RKO (cell line): ENCODE measurements at places on chromosomes 6 and 20.

GRCh38 chr6:3518356-3519190, 61.7 kb upstream of the SLC22A23 start:
- no peak for DNase-seq

- peak; percentile 78 for DNase-seq
These were observed 8.8 kb upstream of the PERP start for GRCh38 chr6:138115877-138116660.

DNA sequence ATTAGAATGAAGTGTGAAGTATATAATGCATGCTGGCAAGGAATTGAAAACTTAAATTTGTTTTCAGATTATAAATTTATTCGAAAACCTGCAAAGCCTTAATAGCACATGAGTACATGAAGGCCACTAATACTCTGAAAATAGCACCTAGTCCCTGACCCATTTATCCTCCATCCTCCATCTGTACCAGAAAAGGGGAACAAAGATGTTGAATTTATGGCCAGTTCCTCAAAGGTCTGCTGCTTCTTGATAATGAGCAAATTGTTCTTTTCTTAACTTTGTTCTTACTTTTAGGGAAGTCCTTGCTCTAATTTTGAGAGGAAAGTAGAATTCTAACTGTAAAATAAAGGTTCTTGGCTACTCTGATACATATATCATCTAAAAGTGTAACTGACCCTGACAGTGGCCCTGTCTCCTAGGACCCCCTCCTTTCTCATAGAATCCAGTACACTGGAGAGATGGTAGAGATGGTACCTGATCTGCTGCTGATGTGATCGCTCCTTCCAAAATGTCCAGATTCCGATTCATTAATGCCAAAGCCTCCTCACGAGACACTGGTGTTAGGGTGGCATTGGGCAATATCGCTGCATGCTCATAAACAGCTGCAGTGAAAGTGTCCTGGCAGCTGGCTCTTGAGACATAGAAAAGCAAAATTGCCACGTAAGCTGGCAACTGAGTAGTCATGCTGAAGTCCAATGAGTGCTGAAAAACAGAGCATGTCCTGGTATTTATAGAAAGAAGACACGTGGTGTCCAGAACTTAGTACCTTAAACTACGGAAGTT, at the start of gene VNN1:
Gene VNN1 (minus strand): TSS at position 704 of the 783 bp plus-strand sequence. CDS start 20 bp downstream, at position 684.
- no peak for DNase-seq

- DNase-seq, result no peak
These were observed 884 bp upstream of the CUTA start for GRCh38 chr6:33418690-33419291.

DNA sequence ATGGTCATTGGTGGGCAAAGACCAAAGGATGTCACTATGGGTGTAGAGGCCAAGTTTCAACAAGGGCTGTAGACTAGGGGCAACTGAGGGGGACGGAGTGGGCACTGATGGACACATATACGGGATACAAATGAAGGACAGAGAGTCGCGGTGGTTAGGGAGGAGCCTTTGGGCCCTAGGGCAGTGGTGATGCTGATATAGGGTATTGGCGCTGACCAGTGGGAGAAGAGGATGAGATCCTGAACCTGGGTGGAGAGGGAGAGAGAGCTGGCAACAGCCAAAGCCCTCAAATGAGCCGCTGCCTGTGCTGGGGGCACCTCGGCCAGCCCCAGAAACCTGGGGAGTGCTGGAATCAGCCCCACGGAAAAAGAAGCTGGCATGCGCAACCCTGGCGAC, 1.6 kb downstream of the CDH22 start:
- no peak for DNase-seq

GRCh38 chr6:50873167-50873566, 54.5 kb downstream of the TFAP2B start:
- DNase-seq, result no peak

DNA sequence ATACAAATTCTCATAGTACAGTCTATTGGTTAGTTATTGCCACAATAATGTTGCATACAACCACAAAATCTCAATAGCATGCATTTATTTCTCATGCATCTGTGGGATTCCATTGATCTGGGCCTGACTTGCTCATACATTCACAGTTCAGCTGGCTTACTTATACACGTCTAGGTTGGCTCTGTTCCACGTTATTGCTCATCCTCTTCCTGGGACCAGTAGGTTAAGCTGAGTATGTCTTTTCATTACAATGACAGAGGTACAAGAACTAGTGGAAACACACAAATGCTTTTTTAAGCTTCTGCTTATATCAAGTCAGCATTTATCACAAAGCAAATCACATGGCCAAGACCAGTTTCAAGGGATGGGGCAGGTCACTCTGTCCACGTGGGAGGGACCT, 485.3 kb upstream of the BTBD3 start:
- peak; percentile 71 for DNase-seq

DNA sequence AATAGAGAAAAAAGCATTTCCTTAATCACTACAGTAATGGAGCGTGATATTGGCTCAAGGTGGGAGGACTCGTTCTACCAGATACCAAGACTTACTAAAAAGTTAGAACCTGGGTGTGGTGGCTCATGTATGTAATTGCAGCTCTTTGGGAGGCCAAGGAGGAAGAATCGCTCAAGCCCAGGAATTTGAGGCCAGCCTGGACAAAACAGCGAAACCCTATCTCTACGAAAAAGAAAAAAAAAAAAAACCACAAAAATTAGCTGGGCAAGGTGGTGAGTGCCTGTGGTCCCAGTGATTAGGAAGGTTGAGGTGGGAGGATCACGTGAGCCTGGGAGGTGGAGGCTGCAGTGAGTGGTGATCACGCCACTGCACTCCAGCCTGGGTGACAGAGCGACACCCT, 24.0 kb upstream of the ATRN start:
- no peak for DNase-seq

GRCh38 chr6:31585491-31585890, 586 bp upstream of the LST1 start:
- no peak for DNase-seq

GRCh38 chr6:151176911-151177770, 62.6 kb upstream of the AKAP12 start:
- DNase-seq, result no peak

DNA sequence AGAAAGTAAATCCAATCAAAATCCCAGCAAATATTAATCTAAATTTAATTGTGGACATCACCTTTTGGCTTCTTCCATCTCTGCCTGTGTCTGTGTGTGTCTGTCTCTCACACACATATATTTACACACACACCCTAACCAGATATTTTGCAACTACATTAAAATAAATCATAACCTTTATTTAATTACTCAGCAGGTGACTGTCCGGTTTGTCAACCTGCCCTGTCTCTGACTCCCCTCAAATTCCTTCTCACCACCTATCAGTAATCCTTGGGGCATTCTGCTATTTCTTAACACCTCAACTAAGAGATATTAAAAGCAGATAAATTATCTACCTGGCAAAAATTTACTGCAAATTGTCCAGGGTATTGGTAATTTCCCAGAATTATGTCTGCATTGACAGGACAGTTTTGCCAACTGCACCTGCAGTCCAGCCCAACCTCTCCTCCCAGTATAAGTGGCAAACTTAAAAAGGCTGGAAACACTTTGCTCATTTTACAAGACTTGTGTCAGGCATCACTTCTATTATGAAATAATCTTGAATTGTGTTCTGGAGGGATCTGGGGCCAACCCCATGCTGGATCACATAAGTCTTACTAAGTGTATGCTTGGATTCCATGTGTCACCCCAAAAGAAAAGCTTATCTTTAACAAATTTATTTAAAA, 216.1 kb downstream of the GMDS start:
- DNase-seq, result no peak

DNA sequence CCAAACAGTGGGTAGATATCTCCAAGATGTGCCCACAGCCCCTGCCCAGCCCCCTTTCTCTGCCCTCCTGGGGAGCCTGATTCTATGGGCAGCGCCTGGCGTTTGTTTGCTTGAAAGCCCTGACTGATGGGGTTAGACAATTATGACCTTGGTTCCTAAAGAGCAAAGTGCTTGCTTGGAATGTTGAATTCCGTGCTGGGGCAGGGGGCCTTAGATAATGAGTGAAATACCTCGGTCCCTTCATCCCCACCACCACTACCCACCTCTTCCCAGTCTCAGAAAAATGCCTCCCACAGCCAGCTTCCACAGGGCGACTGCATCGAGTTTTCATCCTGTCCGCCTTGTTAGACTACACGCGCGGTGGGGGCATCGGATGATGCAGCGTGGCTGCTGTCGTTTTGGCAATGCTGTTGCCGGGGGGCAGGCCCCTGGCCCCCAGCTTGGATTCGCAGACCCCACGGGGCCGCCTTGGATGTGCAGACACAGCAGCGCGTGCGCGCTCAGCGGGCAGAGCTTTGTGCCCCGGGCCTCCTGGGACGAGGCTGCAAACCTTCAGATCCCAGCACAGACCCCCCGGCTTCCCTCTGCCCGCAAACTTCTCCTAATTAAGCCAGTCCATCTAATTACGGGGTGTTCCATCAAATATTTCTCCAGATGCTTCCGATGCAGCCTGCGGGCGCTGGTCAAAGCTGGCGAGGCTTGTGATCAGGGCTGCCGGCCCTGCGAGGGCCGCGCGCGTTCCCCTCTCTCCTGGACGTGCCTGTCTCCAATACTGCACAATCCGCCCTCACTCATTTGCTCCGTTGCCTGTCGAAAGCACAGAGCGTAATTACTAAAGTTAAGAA, 86.1 kb downstream of the LINC00237 start:
- no peak for DNase-seq

GRCh38 chr6:87832025-87832825, 130.2 kb upstream of the AKIRIN2 start:
- DNase-seq, result peak; percentile 57

DNA sequence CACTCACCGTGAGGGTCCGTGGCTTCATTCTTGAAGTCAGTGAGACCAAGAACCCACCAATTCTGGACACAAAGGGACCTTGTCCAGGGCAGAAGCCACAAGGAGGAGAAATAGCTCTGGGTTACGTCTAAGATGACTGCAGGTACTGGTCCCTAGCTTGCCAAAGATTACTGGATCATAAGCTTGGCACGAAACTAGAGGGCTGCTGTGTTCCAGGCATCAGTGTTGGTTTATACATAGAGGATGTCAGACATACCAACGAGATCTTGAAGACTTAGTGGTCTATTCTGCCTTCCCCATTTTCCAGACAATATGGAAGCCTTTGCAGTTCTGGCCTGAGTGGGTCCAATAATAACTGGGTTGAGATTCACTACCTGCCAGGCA, 175.7 kb downstream of the TBX18 start:
- no peak for DNase-seq

GRCh38 chr20:19971116-19971515, 46.0 kb upstream of the NAA20 start:
- no peak for DNase-seq

DNA sequence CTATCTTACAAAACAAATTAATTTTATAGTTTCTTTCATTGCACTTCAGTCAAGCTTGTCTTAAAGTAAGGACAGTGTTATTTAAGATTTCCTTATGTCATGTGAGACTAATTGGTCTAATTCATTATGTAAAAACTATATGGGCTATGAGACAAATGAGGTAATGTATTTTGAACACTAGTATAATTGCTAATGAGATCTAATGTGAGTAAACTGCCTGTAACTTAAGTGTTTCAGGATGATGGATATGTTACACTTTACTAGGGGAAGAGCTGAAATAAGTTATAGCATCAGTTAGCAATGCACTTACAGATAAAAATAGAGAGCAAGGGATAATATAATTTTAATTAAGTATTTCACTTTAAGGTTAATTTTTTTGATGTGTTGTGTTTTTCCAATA, 386.3 kb upstream of the MAP3K7 start:
- no peak for DNase-seq

GRCh38 chr20:51931371-51931781, 129.1 kb upstream of the SALL4 start:
- DNase-seq, result no peak

GRCh38 chr20:3885715-3886114, 3.5 kb upstream of the PANK2 start:
- DNase-seq, result no peak

DNA sequence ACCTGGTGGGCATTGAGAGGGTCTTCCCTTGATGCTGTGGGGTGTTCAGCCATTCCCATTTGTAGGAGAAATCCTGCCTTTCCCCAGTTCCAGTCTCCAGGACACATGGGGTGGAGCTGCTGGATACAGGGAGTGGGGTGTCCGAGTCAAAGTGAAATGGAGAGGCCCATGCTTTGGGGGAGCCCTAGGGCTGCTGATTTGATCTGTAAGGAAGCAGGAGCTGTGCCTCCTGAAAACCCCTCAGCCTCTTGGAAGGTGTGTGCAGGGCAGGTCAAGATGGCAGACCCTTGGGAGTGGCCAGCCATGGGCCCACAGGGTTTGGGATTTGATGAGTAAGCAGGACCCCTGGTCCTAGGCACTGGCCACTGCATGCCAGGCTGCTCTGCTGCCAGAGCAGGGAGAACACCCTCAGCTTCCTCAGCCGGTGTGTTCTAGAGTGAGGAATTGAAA, 82.0 kb downstream of the SERAC1 start:
- DNase-seq, result no peak

GRCh38 chr6:57021086-57021720, 25.3 kb upstream of the KIAA1586 start:
- peak; percentile 82 for DNase-seq

- peak; percentile 79 for DNase-seq
These were observed 85.6 kb upstream of the CARMIL1 start for GRCh38 chr6:25193460-25194171.

DNA sequence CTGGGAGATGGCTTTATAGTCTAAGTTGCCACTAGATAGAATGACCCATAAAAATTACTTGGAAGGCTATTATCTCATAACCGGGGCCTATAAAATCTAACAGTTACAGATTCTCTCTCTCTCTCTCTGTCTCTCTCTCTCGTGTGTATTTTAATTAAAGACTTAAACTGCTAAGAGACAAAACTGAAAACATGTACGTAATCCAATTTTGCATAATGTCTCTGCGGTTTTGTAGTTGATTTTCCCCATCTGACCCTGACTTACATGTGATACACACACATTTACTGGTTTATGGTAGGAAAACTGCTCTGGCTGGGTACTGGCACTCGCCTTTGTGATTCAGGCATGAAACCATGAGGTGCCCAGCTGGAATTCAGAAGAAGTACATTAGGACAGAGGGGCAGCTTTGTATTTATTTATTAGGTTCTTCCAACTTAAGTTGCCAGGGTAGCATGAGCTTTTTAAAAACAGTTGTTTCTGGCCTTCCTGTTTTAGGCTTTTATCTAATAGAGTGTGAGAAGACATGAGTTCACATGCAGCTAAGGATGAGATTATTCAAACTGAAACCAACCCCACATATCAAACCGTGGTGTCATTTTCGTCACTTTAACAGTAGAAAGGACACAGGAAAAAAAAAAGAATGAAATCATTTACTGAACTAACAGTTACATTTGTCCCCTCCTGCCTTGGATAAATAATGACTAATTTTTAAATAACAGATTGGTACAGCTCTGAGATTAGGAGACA, 182.5 kb downstream of the GMPR start:
- no peak for DNase-seq

DNA sequence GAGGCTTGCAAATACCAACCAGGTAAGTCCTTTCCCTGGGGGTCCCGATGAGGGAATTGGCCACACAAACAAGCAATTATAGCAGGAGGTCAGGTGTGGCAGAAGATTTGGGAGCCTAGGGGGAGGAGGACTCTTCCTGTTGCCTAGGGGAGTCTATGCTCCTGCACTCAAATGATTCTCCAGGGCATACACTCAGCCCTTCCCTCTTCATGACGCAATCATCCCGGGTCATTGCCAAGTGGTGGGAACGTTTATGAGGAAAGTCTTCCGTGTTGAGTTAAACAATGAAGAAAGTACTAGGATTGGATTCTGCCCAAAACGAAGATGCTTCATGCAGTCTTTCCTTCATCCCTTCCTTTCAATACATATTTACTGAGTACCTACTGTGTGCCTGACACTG, 186.5 kb upstream of the TSHZ2 start:
- no peak for DNase-seq

- DNase-seq, result no peak
These were observed 115.4 kb downstream of the LAMP5 start for GRCh38 chr20:9629831-9630230.
